Spinal cord (tissue), 10 donors: ENCODE measurements at places on chromosomes 6 and 20.

- no peak for DNase-seq
Observed at GRCh38 chr20:19094959-19095541, 117.4 kb upstream of the SLC24A3 start.

DNA sequence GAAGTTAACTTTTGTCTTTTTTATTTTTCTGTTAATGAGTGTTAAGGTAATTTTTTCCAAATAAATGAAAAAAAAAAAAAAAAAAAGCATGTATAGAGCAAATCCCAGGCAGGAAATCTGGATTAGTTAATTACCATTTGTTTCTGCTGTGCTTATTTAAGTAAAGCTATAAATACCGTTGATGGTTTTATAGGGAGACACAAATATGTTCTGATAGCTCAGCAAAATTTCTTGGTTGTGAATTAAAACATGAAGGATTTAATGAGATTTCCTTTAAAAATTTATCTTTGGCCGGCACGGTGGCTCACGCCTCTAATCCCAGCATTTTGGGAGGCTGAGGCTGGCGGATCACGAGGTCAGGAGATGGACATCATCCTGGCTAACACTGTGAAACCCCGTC, 189.4 kb downstream of the CD109 start:
- DNase-seq, result no peak

DNA sequence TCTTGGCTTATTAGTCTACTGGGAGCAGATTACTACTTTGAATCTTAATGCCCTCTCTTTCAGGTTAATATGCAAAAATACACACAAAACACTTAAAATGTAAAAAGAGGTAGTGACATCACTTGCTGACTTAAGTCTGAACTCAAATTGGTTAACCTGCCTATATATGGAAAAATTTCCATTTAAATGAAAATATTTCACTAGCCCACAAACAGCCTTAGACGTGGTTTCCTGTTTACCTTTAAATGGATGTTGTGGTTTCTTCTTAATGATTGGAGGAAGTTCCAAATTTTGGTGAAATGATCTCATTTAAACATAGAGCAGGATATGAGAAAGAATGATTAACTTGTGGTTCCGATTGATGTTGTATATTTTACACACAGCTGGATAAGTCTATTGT, 553.7 kb downstream of the CD109 start:
- DNase-seq, result no peak

DNA sequence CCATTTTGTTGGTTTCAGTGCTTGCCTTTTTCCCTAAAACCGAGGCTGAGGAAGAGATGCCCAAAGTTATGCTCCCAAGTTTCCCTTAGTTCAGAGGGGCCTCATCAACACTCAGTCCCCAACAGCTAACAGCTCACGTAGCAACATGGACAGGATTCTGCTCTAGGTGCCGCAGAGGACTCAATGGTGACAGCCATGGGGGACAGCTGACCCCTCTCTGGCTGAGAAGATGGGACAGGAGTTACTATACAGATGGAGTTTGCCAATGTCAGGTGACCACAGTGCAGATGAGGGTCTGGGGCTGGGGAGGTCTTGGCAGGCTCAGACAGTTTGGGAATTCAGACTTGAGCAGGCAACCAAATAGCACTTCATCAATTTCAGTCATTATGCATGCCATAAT, 67.3 kb downstream of the NPEPL1 start:
- DNase-seq, result no peak

- DNase-seq, result no peak
Observed at GRCh38 chr6:54817236-54817635, 29.3 kb upstream of the FAM83B start.

GRCh38 chr6:13431861-13432465, 55.4 kb downstream of the GFOD1 start:
- DNase-seq, result no peak

DNA sequence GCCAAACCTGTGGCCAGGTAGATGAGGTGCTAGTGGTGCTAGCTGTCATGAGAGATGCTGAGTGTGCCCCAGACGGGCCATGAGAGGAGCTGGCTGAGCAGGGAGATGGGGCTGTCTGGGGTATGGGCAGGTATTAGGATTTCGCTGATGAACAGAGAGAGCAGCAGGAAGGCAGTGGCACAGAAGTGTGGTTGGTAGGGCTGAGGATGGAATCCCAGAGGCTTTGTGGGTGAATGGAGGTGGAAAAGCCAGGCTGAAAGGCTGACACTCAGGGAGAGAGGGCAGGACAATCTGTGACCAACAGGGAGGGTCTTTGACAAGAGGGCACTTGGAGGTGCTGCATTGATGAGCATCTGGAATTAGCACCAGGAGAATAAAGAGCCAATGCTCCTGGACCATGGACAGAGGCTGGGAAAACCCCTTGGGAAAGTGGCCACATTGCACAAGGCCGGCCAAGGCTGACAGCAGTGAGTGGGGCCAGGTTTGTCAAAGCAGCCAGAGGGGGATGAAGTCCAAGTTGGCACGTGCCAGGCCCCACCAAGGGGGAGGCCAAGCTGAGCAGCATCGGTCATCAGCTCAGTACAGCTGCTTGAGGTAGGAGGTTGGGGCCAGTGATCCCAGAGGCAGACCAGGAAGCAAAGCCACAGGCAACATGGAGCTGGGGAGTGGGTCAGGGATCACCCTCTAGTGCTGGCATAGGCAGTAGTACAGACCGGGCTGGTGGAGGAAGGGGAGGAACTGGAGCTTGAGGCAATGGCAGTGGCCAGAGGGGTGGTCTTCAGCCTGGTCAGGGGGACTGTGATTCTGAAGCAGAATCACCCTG, 19.7 kb upstream of the SGK2 start:
- peak; percentile 10 for DNase-seq

GRCh38 chr6:16979677-16980370, 122.0 kb upstream of the STMND1 start:
- no peak for DNase-seq

- no peak for DNase-seq
Observed at GRCh38 chr6:144855812-144856531, 570.8 kb downstream of the UTRN start.

GRCh38 chr20:17543531-17544131, 12.5 kb upstream of the BFSP1 start:
- DNase-seq, result no peak

DNA sequence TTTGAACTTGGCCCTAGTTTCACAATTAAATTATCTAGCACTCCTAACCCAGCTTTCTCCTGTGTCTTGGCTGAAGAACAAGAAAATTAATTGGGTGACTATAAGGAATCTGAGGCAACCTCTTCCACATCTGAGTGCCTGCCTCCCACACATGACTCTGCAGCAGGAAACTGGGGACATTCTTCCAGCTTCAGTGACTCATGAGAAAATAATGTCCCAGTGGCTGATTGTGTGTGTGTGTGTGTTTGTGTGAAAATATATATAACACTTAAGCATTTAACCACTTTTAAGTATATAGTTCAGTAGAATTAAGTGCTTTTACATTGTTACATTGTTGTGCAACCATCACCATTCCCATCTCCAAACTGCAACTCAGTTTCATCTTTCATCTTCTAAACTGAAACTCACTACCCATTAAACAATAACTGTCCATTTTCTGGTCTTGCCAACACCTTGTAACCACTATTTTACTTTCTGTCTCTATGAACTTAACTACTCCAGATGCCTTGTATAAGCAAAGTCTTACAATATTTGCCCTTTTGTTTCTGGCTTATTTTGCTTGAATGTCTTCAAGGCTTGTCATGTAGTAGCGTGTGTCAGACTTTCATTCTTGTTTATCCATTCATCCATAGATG, 8.7 kb downstream of the TRIM38 start:
- DNase-seq, result no peak

DNA sequence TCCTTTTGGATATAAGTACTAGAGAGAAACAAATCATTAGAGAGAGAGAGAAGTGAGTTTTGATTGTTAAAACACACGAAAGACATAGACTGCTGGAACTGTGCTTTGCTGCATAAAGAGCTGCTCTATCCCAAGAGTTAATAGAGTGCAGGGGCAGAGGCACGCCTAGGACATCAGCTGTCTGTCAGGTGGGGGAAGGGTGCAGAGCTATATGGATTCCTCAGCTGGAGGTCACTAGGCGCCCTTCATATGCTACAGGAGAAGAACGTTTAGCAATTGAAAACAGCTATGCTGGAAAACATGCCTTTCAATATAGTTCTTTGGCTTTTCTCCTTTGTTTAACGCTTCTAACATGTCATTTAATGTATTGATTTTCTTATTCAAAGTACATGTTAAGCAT, 169.0 kb upstream of the MCHR2 start:
- no peak for DNase-seq

GRCh38 chr6:93177918-93178317, 241.4 kb downstream of the EPHA7 start:
- DNase-seq, result no peak

GRCh38 chr20:3652221-3652620, 11.0 kb downstream of the GFRA4 start:
- no peak for DNase-seq

DNA sequence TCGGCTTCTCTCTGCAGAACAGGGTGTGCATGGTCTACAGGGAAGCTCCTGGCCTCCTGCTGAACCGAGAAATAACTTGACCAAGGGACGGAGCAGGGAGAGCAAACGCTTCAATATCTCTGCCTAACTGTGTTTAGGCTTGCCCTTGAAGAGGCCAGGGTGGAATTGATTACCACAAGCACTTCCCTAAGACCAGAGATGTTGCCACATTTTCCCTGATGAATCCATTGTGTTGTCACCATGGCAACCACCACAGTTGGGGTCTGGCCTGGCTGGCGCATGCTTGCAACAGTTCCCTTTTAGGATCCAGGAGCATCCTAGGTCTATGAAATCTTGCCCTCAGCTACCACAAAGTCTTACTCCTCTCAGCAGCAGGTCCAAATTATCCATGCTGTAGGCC, 213.5 kb upstream of the SULF2 start:
- DNase-seq, result peak; percentile 66

- DNase-seq, result no peak
Observed at GRCh38 chr6:46651006-46651405, 1.6 kb downstream of the CYP39A1 start.

- no peak for DNase-seq
Observed at GRCh38 chr6:162685586-162685985, 42.0 kb downstream of the PRKN start.

GRCh38 chr6:24429146-24429545, 26.4 kb downstream of the MRS2 start:
- no peak for DNase-seq
